ENCODE measurements at places on chromosomes 7 and 10.

- no peak for DNase-seq
Measured at GRCh38 chr7:44988701-44989100, 9.9 kb upstream of the MYO1G start.

DNA sequence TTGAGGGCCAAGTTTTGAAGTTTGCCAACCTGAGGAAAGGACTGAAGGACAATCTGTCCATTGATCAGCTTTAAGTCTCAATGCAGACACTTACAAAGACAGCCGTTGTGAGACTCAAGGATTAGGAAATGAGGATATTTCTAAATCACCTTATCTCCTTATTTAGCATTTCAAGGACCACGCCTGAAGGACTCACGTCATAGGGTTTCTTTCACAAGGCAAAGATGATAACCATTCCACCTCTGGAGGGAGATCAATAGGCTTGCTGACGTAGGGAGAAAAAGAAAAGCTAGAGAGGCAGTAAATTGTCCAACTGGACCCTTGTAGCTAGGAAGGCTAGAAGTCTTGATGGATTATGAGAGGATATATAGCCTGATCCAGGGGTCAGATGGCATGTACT, 3.3 kb upstream of the ASB4 start:
- no peak for DNase-seq

DNA sequence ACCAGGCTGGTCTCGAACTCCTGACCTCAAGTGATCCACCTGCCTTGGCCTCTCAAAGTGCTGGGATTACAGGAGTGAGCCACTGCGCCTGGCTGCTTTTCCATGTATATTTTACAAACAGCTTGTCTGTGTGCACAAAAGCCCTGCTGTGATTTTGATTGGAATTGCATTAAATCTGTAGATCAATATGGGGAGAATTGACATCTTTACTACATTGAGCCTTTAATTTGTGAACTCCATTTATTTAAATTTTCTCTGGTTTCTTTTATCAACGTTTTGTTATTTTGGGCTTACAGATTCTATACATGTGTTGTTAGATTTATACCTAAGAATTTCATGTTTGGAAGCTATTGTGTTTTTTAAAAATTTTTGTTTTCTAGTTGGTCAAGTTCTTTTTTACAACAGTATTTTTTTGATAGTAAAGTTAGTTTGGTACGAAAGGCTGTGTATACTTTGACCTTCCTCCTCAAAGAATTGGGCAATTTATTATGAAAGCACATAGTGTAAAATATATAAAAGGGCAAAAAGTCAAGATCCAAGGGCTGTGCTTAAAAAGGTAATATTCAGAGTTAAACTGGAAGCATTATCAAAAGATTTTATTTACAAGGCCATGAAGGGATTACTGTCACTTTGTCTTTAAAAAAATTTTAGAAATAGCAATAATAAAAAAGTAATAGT, 92.8 kb downstream of the STK31 start:
- no peak for DNase-seq

DNA sequence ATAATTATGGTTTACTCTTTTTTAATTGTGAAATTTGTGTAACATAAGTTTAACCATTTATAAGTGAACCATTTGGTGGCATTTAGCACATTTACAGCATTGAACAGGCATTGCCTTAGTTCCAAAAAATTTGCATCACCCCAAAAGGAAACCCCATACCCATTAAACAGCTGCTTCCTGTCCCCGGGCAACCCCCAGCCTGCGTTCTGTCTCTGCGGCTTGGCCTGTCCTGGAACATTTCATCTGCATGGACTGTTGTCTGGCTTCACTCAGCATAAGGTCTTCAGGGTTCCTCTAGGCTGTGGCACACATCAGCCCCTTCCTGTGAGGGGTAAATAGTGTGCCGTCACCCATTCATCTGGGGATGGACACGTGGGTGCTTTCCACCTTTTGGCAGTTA, 6.9 kb downstream of the RET start:
- no peak for DNase-seq

DNA sequence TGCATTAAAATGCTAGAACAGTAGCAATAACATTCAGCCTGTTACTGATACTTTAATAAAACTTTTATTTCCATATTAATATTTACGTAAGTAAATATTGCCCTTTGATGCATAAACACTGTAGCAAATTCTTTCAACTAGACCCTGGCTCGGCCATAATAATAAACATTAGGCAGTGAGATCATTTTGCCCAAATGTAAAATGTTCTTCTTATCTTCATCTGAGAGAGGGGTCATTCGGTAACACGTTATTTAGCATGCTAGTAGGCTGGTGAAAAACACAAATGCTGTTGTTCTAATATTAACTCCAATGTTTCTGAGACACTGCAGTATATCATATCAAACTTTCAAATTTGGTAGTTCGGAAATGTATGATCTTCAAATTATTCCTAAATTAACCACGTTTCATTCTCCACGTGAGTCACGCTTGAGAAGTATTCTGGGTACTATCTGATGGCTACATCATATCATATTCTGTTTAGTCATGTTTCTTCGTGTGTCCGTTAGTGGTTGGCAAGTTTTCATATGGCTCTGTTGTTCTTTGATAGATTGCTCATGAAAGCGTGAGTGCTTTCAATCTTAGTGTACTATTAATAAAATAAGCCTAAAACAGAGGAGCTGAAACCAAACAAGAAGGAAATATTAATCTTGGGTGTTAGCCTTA, 145.8 kb downstream of the NSUN6 start:
- no peak for DNase-seq

GRCh38 chr7:157898261-157898660, 561.5 kb downstream of the DNAJB6 start:
- DNase-seq = no peak

DNA sequence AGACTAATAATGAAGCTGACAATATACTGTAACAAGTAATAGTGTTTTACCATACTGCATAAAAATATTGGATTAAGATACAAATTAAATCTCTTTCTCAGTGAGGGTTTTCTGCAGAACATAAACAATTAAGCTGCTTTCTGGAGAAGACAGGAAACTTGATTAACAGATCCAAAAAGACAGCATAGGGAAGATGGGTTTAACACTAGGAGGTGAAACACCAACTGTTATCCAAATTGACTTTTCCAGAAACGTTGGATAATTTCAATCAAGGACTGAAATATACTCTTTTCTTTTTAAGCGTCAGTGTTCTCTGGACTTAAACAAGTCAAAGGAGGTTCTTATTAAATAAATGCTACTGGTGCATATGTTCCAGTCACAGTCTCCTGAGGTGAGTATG, 45.3 kb upstream of the IMMP2L start:
- DNase-seq = no peak

GRCh38 chr7:12588259-12588904, 17.9 kb downstream of the SCIN start:
- no peak for DNase-seq

DNA sequence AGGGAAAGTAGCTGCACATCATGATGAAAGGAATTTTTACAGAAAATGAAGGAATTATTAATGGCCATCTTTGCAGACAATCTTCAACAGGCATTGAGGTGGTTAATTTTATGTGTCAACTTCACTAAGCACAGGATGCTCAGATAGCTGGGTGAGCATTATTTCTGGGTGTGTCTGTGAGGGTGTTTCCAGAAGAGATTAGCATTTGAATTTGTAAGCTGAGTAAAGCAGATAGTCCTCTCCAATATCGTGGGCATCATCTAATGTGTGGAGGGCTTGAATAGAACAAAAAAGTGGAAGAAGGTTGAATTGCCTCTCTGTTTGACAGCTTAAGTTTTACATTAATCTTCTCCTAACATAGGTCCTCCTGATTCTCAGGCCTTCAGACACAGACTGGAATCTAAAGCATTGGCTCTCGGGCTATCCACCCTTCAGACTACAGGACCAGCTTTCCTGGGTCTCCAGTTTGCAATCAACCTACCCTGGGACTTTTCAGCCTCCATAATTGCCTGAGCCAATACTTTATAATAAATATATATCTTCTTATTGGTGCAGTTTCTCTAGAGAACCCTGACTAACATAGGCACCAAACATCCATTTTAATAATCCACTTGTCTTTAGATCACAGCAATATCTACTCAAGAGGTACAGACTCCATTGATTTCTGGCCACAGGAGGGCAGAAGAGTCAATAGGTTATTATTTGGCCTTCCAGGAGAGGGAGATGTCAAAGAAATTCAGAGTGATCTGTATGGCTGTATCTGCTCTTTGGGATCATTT, 10.5 kb upstream of the CRPPA start:
- DNase-seq = peak; percentile 22

GRCh38 chr7:3738964-3739363, 437.9 kb downstream of the SDK1 start:
- no peak for DNase-seq

DNA sequence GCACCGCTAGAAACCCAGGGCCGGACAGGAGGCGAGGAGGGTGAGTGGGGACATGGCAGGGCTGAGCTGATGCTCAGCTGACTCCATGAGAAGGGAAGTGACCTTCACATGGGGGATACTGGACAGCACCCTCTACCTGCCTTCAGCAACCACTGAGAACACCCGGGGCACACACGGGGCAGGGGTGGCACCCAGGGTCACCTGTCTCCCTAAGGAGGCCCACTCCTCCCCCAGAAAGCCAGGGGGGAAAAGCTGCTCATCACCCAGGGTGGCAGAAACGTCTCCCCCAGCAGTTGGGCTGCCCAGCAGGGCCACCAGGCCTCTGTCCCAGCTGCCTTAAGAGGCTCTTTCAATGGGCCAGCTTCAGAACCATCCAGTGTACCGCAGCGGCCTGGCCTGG, 159.7 kb downstream of the RNF216 start:
- DNase-seq = no peak

- DNase-seq = peak; percentile 36
Measured at GRCh38 chr7:139602143-139602722, 78.7 kb downstream of the CLEC2L start.

- DNase-seq = no peak
Measured at GRCh38 chr7:145951566-145951965, 165.0 kb upstream of the CNTNAP2 start.

DNA sequence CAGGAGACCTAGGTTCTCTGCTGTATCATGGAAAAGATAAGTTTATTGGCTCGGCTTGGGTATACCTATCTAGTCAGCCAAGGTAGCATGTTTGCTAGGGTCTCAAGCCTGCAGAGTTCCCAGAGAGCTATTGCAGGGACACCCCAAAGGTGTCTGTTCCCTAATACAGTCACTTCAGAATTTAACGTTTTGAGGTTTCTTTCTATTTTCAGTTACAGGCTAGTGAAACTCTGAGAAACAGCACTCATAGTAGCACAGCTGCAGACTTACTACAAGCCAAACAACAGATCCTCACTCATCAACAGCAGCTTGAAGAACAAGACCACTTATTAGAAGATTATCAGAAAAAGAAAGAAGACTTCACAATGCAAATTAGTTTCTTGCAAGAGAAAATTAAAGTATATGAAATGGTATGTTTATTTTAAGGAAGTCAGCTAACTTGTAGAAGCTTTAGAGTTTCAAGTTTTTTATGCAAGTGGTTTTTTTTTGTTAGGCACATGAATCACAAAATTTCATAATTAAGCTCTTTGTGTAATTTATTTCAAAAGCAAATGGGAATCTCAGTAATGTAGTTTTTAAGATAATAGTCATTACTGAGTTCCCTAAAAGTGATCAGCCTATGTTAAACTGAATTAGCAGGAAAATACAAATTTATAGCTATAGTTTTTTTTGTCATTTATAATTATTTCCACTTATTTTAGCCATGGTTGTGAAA, 54.9 kb downstream of the AKAP9 start:
- no peak for DNase-seq

- DNase-seq = no peak
Measured at GRCh38 chr7:124713086-124713485, 52.5 kb downstream of the GPR37 start.

GRCh38 chr7:157152391-157152937, 13.7 kb downstream of the UBE3C start:
- no peak for DNase-seq
